ENCODE measurements at places on chromosomes 11 and 22.

GRCh38 chr22:36831206-36831605, 14.4 kb upstream of the PVALB start:
- no peak for DNase-seq

GRCh38 chr11:88345949-88346348, 8.4 kb upstream of the CTSC start:
- DNase-seq = no peak

DNA sequence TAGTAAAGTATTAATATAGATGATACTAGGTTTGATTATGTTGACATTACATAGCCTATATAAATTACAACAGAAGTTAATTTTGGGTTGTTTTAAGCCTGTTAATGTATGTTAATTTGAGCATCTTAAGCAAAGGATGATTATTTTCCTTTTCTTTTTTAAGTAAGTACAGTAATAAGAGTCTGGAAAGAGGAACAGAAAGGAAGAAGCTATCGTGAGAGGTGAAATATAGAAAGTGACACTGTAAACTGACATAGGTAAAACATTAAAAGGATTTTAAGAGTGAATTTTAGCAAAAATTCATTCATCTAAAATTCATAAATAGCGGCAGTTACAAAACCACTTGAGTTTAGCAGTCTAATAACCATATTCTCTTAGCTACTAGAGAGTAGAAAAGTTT, 45.5 kb downstream of the FAR1 start:
- no peak for DNase-seq

- peak; percentile 74 for DNase-seq
Observed at GRCh38 chr11:61688365-61689163, 8.4 kb downstream of the DAGLA start.

DNA sequence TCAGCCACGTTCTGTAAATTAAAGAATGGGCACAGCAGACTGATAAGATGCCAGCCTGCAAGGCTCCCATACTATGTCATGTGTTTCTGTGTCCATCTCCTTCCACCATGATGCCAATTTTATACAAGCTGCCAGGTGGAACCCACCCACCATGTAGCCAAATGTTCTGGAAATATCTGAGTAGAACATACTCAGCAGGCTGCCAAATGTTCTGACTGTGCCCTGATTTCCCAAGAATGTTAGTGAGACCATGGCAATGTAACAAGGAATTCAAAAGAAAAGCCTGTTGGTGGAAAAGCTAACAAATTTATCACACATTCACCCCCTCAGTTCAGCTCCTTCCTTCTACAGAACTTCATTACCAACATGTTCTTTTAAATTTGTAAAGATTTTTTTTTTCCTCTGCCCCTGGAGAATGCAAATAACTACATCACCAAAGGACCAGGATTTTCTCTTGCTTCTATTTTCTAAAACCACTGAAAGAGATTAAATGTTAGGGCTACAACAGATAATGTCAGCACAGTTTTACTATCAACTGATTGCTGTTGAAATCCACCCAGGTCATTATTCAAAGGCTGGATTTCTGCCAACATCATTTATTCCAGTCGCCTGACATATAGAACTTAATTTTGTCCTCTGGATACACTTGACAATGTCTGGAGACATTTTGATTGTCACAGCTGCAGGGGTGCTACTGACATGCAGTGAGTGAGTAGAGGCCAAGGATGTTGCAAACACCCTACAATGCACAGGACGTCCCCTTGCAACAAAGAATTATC, 3.1 kb downstream of the DMC1 start:
- no peak for DNase-seq

- DNase-seq = peak; percentile 67
Observed at GRCh38 chr11:84316866-84317555, 1030.8 kb upstream of the CCDC90B start.

GRCh38 chr11:77136074-77136473, 8.0 kb downstream of the MYO7A start:
- DNase-seq = no peak

DNA sequence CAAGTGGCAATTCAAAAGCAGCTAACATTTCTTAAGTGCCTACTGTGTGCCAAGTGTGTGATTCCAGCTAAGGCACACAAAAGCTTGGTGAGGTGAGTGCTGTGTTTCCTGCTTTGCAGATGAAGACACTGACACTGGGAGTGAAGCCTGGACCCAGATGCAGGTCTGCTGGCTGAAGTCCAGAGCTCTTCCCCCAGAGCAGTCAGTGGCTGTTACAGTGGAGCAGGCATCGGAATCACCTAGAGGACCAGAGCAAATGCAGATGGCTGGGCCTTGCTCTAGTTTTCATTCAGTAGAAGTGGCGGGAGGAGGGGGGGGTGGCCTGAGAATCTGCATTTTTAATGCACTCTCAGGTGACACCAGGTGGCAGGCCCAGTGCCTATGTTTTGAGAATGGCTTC, 342.3 kb downstream of the CADM1 start:
- DNase-seq = peak; percentile 44

DNA sequence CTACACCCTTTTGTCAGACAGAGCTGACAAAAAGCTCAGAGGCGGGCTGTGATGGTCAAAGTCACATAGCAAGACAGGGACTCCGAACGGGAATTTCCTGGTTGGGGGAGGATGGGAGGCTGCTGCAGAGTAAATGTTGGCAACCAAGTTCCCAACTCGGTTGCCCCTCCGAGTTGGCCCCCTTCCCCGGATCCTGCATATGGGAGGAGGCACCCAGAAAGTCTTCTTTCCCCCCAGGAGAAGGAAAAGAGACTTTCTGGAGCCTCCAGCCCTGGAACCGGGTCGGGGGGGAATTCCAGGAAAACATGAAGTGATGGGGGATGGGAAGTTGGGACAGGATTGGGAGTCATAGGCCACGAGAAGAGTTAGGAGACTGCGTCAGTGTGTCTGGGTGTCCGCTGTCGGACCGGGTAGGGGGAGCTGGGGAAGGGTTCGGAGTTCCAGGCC, 614 bp downstream of the SELENOM start:
- DNase-seq = no peak

GRCh38 chr11:40104941-40105550, 1354.4 kb downstream of the LRRC4C start:
- no peak for DNase-seq

DNA sequence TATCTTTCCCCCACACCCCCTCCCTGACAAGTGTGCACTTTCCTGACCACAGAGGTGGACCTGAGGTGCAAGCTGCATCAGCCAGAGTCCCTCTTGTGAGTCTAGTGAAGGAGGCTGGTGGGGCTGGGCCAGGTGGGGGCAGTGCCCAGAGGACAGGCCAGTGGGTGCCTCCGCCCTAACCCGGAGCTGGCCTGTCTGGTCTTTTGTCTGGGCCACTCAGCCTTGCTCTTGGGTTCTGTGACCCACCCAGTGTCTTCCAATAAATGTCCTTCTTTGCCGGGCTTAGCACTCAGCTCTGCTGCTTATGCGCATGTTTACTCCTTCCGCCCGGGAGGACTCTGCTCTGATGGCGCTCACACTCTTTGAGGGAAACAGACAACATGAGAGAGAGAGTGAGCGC, 526.2 kb downstream of the TBC1D22A start:
- DNase-seq = no peak

- no peak for DNase-seq
Observed at GRCh38 chr22:42825796-42826195, 31.3 kb downstream of the ARFGAP3 start.

DNA sequence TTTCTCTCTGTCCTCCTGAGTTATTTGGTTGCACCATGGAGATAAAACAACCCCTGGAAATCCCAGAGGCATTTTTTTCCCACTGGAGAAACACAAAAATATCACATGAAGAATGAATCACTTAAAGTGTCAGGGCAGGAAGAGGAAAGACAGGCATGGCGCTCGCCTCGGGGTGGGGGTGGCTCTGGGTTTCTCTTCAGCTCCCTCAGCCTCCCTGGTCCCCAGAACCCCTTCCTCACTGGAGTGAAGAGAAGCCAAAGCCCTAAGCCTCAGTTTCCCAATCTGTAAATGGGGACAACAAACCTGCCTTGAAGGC, 938 bp downstream of the SHISAL1 start:
- DNase-seq = no peak

- no peak for DNase-seq
Observed at GRCh38 chr22:46826438-46827135, 64.1 kb downstream of the TBC1D22A start.

- no peak for DNase-seq
Observed at GRCh38 chr11:104001561-104002056, 34.8 kb upstream of the DDI1 start.

DNA sequence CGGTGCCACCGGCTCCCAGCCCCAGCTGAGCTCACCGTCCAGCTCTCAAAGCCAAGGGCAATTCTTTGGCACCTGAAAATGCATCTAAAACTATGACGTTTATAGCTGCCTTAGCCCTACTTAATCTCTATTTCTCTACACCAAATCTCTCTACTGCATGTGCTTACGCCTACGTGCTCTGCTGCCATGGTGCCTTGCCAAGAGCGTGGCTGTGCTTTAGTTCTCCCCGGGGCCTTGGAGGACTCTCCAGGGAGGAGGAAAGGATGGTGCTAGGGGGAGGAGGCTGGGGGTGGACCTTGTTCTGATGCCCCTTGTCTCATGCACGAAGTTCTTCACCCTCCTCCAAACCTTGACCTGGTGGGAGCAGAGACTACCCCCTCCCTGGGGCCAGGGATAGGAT, 9.0 kb upstream of the BID start:
- no peak for DNase-seq

DNA sequence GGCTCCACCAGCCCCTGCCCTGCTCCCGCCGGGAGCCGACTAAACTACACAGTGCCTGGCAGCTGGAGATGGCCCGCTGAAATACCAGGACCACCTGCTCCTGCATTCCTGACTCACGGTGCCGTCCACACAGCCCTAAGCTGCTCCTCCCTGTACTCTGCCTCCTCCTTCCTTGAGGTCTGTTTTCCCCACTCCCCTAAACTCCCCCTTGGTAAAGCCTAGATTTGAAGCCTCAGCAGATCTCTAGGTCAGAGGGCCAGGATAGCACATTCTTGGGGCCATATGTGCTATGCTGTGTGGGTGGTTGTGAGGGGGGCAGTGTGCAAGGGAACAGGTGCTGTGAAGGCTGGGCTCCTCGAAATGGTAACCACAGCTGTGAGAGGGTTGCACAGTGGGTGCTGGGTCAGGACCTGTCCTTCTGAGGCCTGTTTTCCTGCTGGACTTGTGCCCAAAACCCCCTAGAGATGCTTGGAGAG, 9.7 kb downstream of the LRFN4 start:
- DNase-seq = peak; percentile 38

DNA sequence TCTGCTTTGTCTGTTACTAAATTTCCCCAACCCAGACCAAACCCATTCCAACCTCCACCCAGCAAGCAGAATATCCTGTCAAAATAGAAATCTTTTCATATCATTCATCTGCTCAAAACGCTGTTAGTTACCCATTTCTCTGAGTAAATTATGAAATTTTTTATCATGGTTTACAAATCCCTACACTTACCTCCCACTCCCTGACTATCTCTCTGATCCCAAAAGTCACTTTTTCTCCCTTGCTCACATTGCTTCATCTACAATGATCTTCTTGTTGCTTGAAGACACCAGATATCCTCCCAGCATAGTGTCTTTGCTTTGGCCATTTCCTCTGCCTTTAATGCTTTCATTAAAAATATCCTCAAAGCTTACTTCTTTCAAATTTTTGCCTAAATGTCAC, 195.5 kb upstream of the CTSC start:
- DNase-seq = no peak

DNA sequence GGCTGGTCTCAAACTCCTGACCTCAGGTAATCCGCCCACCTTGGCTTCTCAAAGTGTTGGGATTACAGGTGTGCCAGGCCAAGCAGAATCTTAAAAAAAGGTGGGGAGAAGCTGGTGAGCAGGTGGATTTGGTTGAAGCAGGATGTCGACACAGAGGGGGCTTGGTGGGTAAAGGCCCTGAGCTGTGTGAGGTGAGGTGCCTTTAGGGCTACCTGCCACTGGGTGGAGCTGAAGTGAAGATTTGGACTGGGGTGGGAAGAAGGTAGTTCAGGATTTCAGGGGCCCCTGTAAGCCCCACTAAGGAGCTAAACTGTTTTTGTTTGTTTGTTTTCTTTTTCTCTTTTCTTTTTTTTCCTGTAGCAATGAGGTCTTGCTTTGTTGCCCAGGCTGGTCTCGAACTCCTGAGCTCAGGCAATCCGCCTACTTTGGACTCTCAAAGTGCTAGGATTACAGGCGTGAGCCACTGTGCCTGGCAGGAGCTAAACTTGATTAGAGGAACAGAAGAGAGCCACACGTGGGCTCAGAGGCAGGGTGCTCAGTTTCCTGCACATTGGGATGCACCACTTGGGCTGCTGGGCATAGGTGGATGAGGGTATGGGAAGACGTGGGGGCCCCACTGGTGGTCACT, 6.0 kb downstream of the P2RX6 start:
- DNase-seq = no peak

DNA sequence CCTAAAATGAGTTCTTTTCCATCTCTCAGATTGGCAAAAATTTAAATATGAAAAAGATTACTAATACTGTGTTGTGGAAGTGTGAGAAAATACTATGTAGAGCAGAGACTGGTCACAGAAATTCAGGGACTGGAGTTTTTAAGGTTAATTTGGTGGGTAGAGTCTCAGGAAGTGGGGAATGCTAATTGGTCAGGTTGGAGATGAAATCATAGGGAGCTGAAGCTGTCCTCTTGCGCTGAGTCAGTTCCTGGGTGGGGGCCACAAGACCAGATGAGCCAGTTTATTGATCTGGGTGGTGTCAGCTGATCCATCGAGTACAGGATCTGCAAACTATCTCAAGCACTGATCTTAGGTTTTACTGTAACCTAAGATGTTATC, 29.4 kb upstream of the TMEM86A start:
- DNase-seq = no peak

DNA sequence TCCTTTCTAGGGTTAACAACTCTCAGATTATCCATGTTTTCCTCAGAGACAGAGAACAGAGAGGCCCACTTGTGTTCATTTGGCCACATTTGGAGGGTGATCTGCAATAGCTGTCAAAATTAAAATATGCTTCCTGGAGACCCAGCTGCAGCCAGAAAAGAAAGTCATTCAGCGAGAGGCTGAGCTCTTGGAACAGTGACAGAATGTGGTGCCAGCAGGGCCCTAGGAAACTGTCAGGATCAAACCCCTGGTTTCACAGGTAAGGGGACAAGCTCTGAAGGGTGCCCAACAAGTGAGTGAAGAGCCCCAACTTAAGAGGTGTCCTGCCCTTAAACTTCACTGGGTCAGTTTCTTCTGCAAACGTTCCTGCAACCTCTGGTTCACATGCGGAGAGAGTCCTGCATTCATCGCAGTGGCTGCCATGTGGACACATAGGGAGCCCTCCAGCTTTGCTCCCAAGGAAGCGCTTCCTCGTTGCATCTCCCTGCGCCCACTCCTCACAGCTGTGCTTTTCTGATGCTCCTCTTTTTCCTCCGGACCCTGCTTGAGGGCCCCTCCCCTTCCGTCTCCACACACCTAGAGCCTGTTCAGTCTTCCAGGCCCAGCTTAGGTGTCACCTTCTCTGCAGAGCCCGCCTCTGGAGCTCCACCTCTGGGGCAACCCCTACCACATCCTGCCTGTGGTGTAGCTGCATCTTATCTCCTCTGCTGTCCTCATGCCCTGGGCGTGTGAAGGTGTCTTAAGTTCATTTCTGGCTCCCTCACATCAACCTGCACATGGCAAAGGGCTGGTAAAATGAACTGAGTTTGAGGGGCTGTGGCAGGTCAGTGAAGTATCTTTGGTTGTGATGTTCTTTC, 3.9 kb downstream of the UCP3 start:
- no peak for DNase-seq

GRCh38 chr11:95717314-95717713, 72.3 kb downstream of the FAM76B start:
- DNase-seq = no peak

All from NCI-H446 (cell line).